NCI-H446 (cell line): ENCODE measurements at places on chromosomes 3 and 15.

- no peak for DNase-seq
Measured at GRCh38 chr15:69848096-69848495, 249.6 kb downstream of the TLE3 start.

GRCh38 chr15:41553731-41554130, 5.3 kb upstream of the TYRO3 start:
- DNase-seq: no peak

DNA sequence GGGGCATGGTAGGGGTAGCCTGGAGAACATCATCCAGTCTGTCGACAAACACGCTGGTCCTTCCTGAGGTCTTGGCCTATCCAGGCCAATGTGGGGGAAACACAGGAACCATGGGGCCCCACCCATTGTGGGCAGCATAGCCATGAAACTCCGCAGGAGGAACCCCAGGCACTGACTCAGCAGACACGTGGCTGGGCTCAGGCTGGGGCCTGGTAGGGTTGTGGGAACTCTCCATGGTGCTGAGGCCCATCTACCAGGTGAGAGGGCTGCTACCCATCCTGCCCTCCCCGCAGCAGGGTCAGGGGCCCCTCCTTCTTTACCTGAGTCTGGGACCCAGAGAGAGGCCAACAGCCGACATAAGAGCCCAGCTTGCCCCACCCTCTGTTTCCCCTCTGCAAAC, 22.6 kb upstream of the CACNA2D2 start:
- DNase-seq: no peak

GRCh38 chr3:142022381-142022780, 127.0 kb downstream of the TFDP2 start:
- DNase-seq: peak; percentile 17

GRCh38 chr3:59052803-59053411, 3.1 kb upstream of the CFAP20DC start:
- peak; percentile 13 for DNase-seq

- no peak for DNase-seq
Measured at GRCh38 chr3:191151653-191152052, 47.4 kb upstream of the OSTN start.

DNA sequence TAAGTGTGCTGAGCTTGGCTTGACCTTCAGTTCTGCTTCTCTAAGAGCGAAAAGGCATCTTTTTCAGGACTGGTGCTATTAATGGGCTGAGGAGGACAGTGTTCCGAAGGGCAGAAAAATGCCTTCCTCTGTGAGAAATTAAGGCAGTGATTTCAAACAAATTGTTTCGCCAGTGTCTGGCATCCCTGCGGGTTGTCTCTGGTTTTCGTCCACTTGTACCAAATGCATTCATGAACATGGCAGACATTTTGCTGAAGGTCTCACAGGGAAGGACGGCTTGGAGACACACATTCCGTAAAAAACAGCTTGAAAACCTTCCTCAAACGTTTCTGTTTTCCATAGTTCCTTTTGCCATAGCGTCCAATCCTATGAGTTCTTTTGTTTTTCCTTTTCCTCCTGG, 57.1 kb downstream of the CEMIP start:
- no peak for DNase-seq

- DNase-seq: no peak
Measured at GRCh38 chr3:73364517-73364916, 260.2 kb downstream of the PDZRN3 start.

- DNase-seq: no peak
Measured at GRCh38 chr15:101024073-101024695, 105.0 kb downstream of the LRRK1 start.

DNA sequence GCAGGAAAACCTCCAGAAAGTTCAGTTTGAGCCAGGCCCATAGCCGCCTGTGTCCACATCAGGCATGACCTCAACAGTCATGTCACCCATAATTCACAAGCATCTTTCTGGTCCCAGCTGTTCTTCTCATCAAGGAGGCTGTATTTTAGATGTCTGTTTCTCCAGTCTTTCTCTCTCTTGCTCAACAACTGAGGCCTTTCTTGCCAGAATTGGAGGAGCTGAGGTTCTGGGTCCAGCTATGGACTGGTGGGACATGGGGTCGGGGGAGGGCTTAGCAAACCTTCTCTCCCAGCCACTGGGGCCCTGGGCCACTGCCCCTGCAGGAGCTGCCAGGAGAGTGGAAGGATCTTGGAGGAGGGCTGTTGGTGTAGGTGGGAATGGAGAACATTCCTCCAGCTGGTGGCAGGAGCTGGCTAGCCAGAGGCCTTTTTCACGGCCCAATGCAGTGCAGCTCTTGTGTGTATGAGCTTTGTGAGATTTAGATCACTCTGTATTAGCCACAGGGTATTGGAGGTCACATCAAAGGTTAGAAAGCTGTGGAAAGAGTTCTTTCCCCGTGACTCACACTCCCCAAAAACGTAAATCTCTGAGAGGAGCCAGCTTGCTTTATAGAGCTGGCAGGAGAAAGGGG, 23.5 kb downstream of the MAGEF1 start:
- no peak for DNase-seq

DNA sequence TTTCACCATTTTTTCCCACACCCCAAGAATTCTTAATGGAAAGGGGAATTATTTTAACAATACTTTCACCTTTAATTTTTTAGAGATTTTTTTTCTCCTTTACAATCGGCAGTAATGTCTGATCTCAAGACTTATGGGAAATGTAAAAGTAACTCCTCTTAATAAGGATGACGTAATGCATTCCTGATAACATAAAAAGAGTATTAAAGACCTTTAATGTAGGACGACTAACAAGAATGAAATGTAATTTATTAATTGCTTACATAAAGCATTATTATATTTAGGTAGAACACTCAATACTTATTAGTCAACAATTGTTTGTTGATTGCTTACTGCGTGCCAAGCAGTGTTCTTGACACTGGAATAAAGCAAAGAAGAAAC, 416.8 kb upstream of the NAALADL2 start:
- no peak for DNase-seq

DNA sequence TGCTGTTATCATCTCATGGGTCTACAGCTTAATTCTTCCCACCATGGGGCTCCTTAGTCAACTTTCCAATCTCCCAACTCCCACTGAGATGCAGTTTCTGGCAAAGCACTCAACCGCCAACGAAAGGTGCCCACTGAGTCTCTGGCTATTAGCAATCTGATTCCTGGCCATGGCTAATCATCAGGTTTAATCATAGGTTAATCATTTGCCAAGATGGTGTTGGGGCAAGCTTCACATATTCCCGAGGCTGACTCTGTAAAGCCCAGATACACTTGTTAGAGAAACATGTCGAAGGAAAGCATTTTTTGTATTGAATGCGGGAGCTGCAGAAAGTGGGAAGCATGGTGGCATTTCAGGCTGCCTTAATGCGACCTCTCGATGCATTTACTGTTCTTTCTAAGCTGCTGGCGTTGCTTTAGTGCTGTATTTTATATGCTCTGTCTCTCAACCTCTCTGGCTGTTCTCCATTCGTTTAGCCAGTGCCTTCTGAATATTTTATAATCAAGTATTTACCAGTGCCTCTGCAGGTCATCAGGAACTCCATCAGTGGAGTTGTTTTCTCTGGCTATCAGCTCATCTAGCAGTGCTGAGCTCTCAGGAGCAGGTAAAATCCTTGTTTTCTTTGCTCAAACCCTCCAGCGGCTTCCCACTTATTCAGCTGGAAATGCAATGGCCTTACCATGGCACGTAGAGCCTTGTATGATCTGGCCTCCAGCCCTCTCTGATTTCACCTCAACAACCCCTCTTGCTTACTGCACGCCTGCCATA, 67.0 kb downstream of the EDEM1 start:
- DNase-seq: no peak

DNA sequence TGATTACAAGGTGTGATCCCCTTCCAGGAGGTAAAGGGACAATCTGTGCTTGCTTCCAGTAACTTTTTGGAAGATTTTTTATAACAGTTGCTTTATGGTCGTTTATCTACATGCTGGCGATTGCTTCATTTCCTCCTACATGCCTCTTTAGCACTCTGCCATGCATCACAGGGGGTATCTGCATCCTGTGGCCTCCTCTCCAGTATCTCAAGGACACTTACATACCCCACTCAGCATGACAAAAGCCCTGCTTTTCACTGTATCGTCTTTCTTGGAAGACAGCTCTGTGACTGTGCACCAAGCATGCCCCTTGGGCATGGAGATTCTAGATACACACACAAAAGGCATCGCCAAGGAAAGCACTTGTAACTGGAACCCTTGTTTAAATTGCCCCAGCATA, 25.3 kb downstream of the CAPN3 start:
- no peak for DNase-seq

- DNase-seq: no peak
Measured at GRCh38 chr3:45983770-45984169, 11.9 kb downstream of the FYCO1 start.

GRCh38 chr3:129398803-129399144, 29.7 kb downstream of the EFCAB12 start:
- DNase-seq: no peak

- DNase-seq: no peak
Measured at GRCh38 chr3:12536423-12536822, 8.9 kb downstream of the MKRN2OS start.

DNA sequence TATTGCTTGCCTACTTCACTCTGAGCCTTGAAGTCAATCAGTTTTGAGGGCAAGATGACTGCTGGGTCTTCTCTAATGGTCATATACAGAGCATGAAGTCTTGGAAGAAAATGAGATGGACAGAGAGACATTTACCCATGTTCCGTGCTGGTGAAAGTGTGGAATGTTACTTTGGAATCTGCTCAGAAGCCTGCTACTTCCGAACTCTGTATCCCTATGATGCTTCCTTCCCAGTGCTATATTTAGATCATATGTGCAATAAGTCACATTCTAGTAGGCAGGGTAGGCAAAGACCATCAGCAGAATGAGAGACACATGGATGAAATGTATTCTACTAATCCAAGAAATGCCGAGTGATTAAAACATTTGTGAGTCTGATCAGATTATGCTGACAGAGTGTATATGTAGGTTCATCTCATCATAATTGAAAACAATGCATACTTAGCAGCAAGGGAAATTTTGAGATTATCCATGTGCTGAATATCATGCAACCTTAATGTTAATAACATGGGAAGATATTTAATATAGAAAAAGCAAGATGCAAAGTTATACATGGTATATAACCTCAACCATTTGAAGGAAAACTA, 60.5 kb downstream of the RAB7A start:
- no peak for DNase-seq

- no peak for DNase-seq
Measured at GRCh38 chr3:43872901-43873300, 182.2 kb downstream of the ABHD5 start.

- DNase-seq: no peak
Measured at GRCh38 chr3:39476783-39477182, 9.3 kb downstream of the MOBP start.

DNA sequence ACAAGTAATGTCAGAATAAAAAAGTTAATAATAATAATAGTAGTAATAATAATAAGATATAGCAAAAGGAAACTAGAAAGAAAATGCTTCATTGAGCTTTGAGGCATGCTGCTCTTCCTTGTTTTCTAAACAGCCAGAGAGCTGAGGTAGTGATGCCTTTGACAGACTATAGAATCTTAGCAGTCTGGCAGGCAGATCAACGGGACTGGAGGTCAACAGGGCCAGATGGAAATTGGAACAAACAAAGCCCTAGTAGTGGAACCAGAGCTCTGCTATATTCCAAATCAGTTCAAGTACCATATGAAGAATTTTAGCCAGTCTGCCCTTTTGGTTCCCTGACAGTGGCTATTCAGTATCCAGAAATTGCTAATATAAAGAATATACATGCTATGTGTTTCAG, 278.6 kb downstream of the NLGN1 start:
- DNase-seq: no peak

DNA sequence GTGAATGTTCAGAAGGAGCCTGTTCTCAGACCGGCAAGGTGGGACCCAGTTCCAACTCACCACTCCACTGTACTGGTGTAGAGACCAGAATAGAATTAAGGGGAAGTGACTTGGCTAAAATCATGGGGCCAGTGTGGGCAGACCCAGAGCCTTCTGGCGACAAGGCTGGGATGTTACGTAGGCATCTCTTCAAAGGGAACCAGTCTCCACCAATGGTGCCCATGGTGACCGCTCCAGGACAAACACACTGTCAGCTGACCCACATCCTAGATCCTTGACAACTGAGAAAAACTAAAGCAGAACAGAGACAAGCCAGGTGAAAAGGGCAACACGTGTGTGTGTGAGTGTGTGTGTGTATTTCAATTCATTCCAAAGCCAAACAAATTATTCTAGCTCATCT, 321.7 kb upstream of the FRG2C start:
- DNase-seq: no peak

GRCh38 chr15:39454189-39454986, 126.5 kb upstream of the THBS1 start:
- no peak for DNase-seq

- no peak for DNase-seq
Measured at GRCh38 chr3:23726811-23727548, 78.8 kb upstream of the UBE2E1 start.

- DNase-seq: no peak
Measured at GRCh38 chr15:83510001-83510400, 62.9 kb downstream of the SH3GL3 start.

DNA sequence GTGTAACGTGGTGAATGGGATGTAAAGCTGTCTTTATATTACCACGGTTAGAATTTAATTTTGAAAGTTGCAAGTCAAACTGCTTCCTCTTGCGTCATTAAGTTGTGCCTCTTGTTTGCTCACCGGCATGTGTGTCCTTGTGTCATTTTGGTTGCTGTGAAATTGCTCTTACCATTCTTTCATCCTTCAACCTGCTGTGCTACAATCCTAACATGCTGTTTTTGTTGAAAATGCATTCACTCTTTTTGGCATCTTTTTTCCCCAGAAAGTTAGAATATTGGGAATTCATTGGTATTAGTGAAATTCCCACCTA, 164.7 kb downstream of the PGPEP1L start:
- DNase-seq: no peak

- DNase-seq: no peak
Measured at GRCh38 chr15:67193223-67193990, 61.1 kb downstream of the AAGAB start.

GRCh38 chr3:186788482-186789370, 5.3 kb downstream of the EIF4A2 start:
- DNase-seq: no peak

- no peak for DNase-seq
Measured at GRCh38 chr15:44802336-44802735, 66.0 kb downstream of the TRIM69 start.

- DNase-seq: no peak
Measured at GRCh38 chr15:69979262-69979661, 118.5 kb downstream of the TLE3 start.

GRCh38 chr3:17730318-17730967, 12.0 kb downstream of the TBC1D5 start:
- peak; percentile 29 for DNase-seq

- no peak for DNase-seq
Measured at GRCh38 chr15:95171564-95171963, 940.2 kb downstream of the MCTP2 start.
